ENCODE measurements at places on chromosomes 11 and 22.

- DNase-seq, result no peak
Measured at GRCh38 chr11:129849447-129850130, 33.9 kb downstream of the TMEM45B start.

- peak; percentile 25 for DNase-seq
Measured at GRCh38 chr11:111454561-111455192, 57.5 kb downstream of the BTG4 start.

DNA sequence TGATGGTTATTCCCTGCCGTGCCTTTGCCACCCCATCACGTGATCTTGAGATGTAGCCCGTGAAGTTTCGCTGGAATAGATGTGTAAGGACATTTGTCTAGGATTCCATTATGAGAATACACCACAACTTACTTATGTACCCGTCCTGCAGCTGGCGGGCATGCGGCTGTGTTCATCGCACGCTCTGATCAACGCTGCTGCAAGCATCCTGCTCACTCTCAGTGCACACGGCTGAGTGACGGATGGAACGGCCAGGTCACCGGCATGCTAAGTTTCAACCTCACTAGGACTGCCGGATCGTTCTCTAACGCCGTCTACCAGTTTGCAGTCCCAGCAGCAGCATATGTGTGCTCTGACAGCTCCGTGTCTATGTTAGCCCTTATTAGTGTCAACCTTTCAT is 44.6 kb downstream of the APOL1 start:
- DNase-seq, result no peak

DNA sequence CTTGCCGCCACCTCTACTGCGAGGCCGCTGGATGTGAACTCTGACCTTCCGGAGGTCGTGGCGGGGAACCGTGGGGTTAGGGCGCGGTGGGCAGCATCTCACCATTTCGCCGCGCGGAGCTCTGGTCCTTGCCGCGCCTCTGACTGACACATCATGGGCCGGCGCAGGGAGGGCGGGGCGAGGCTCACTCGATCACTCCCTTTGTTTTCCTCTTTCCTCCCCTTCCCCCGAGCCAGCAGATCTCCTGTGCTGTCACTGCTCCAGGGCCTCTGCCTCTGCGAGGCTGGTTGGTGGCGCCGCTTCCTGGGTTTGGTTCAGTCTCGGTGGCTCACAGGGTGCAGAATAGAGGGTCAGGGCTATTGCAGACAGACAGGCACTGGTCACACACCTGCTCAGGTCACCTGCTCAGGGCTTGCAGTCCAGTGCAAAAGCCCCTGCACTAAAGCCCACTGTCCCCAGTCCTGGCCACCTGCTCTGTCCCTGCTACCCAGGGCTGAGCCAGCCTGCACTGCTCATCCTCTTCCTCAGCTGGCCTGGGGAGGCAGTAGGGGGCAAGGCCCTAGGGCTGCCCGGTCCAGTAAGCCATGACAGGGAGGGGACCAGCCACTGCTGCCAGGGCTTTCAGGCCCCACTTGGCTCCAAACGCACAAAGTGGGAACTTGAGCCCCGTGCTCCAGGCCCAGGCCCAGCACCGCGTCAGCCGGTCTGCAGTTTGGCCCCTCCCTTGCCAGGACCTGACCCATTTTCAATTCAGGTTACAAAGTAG is 36.2 kb downstream of the PISD start:
- DNase-seq, result no peak

- peak; percentile 67 for DNase-seq
Measured at GRCh38 chr22:21791635-21792625, 56.3 kb upstream of the YPEL1 start.

GRCh38 chr22:38136607-38137006 is 26.1 kb upstream of the BAIAP2L2 start:
- DNase-seq, result no peak

- no peak for DNase-seq
Measured at GRCh38 chr22:23245799-23246136, 65.5 kb downstream of the BCR start.

DNA sequence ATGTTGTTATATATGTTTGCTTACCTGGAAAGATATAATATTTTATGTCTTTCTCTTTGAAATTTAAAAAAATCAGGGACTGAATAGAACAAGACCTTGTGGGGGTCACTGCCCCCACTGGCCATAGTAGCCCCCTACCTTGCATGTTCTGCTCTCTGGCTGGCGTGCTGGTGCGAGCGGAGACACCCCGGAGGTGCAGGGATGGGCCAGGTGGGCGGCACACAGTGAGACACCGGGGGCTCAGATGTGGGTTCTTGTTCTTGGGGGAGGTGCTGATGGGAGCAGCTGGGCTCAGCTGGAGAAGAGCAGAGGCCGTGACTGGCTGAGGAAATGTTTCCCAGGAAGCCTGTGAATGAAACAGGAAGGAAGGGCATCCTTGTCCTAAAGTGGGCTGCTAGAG is 20.2 kb downstream of the GAB4 start:
- no peak for DNase-seq

GRCh38 chr11:86760577-86760976 is 39.8 kb upstream of the PRSS23 start:
- DNase-seq, result no peak

DNA sequence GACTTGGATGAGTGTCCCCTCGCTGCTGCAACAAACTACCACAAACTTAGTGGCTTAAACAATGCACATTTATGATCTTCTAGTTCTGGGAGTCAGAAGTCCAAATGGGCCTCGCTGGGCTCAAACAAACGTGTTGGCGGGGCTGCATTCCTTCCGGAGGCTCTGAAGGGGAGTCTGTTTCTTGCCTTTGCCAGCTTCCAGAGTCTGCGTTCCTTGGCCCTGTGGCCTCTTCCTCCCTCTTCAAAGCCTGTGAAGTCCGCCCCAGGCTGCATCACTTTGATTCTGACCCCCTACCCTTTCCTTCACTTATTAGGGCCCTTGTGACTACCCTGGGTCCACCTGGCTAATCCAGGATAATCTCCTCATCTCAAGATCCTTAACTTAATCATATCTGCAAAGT is 80.3 kb upstream of the NECTIN1 start:
- no peak for DNase-seq

DNA sequence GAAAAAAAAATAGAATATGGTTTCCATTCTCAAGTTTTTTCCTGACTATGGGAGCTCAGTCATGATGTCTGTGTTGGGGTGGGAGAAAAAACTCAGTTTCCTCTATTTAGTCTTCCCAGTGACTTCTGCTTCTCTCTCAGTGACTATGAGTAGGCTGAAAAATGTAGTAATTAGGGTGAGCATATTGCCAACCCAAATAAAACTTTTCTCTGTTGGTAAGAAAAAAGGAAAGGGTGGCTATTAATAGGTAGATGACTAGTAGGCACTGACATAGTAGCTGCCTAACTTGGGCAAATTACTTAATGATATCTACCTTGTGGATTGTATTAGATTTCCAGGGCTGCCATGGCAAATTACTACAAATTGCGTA is 34.2 kb upstream of the BIRC3 start:
- no peak for DNase-seq

GRCh38 chr11:24375351-24375750 is 121.5 kb upstream of the LUZP2 start:
- no peak for DNase-seq

DNA sequence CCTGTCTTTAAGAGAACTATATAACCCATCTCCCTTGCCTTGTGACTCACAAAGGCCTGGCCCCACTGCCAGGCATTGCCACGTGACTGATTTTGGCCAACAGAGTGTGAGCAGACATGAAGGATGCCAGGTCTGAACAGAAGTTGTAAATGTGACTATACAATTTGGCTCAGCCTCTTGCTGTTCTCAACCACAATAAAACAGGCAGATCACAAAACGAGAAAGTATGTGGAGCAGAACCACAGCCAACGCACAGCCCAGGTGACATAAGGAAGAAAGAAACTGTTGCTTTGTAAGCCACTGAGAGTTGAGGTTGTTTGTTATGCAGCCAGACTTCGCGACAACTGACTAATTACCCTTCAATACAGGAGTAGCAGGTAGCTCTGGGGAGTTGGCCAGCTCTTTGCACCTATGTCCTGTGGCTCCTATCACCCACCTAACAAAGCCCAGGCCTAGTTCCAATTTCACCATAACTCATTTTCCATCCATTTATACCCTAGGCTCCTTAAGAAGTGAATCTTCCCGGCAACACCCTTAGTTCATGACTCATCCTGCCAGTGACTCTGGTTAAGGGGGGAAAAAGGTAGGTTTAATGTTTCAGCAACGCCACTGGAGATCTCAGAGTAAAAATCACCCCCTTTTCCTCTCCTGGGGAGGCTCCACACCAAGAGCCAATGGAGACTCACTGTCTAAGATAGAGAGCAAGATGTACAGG is 53.7 kb downstream of the GALNT18 start:
- no peak for DNase-seq

All from activated naive CD4-positive, alpha-beta T cell treated with Interleukin-2 at 50 U/mL for 16 hours (primary cell).